CD4-positive, alpha-beta T cell (primary cell): ENCODE measurements at places on chromosomes 6 and 20.

- no peak for DNase-seq
Measured at GRCh38 chr20:38164624-38165088, 414 bp downstream of the TGM2 start.

GRCh38 chr6:117906507-117906957 is 532 bp upstream of the SLC35F1 start:
- DNase-seq, result no peak

DNA sequence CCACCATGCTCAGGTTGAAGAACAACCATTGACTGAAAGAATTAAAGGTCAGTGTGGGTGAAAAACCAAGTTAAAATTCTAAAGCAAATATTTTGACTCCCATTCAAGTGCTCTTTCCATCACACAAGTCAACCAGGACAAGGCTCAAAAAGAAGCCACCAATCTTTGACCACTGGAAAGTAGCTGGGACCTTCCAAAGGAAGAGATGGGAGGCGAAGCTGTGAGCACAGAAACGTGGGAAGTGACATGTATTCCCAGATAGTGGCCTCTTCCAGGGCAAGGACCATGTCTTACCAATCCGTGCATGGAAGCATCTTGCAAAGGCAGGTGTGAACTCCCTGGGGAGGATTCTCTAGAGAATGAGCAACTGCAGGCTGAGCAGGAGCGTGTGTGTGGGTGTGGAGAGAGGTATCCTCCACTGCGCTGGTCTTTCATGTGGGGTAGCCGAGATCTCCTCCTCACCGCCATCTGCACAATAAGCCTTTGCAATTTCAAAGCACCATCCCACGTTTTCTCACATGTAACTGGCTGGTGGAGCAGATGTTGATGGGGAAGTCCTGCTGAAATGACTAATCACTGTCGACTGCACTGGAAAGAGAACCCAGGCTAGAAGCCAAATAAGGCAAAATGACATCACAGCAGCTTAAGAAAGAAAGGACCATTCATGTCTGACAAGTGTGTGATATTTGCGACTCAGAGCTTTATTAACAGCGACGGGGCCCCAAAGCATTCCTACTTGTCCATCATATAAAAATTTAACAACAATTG is 189.4 kb upstream of the RREB1 start:
- DNase-seq, result peak; percentile 55

- DNase-seq, result no peak
Measured at GRCh38 chr6:141195251-141195832, 937.4 kb upstream of the GJE1 start.

DNA sequence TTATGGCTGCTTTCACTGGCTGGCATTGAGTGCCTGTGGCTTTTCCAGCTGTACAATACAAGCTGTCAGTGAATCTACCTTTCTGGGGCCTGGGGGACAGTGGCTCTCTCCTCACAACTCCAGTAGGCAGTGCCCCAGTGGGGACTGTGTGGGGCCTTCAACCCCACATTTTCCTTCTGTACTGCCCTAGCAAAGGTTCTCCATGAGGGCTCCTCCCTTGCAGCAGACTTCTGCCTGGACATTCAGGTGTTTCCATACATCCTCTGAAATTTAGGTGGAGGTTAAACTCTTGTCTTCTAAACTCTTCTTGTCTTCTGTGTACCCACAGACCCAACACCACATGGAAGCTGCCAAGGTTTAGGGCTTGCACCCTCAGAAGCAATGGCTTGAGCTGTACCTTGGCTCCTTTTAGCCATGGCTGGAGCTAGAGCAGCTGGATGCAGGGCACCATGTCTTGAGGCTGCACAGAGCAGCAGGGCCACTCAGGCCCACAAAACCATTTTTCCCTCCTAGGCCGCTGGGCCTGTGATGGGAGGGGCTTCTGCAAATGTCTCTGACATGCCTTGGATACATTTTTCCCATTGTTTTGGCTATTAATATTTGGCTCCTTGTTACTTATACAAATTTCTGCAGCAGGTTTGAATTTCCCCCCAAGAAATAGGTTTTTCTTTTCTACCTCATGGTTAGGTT is 9.6 kb downstream of the PEX7 start:
- no peak for DNase-seq

DNA sequence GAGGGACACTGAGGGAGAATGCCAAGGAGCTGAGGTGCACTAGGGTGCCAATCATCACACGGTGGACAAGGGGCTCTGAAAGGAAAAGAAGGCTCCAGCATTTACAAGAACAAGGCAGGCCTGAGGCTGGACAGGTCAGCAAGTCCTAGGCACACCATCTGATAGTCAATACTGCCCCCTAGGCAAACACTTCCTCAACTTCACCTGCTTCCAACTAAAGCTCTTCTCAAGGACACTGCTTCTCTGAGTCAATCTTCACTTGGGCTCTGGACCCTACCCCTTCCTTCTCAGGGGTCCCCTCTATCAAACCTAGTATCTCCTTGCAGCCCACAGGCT is 37.7 kb upstream of the SLC4A11 start:
- DNase-seq, result no peak

DNA sequence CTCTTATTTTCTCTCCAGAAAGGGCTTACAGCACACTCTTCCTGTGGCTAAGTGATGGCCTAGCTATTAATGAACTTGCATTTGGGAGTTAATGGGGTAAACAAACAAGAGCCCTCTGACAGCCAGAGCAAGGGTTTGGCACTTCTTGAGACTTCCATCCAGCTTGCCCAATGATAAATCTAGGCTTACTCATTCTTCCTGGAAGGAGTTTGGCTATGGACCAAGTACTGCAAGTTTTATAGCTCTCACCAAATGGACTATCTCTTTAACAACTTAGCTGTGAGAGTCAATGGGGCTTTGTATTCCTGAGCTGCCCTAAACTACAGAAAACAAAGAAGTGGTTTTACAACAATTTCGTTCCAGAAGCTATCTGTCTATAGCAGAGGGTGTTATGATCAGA is 16.7 kb upstream of the PI3 start:
- no peak for DNase-seq

DNA sequence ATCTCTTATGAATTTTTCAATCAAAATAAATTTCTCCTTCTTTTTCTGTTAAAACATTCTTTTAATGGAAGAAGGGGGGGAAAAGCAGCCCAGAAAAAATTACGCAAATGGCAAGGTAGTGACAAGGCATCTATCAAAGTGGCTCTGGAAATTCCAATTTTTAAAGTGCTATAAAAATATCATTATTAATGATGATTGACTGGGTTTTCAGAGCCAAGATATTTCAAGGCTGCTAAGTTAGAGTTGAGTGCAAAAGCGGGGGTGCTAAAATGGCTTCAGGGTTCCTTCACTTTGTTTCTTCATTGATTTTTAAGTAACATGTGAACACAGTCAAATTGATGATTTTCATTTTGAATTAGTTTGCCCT is 171.6 kb upstream of the CITED2 start:
- no peak for DNase-seq

GRCh38 chr6:170235391-170236125 is 55.3 kb downstream of the DLL1 start:
- DNase-seq, result no peak

GRCh38 chr20:57860576-57860975 is 150.8 kb upstream of the PMEPA1 start:
- no peak for DNase-seq

DNA sequence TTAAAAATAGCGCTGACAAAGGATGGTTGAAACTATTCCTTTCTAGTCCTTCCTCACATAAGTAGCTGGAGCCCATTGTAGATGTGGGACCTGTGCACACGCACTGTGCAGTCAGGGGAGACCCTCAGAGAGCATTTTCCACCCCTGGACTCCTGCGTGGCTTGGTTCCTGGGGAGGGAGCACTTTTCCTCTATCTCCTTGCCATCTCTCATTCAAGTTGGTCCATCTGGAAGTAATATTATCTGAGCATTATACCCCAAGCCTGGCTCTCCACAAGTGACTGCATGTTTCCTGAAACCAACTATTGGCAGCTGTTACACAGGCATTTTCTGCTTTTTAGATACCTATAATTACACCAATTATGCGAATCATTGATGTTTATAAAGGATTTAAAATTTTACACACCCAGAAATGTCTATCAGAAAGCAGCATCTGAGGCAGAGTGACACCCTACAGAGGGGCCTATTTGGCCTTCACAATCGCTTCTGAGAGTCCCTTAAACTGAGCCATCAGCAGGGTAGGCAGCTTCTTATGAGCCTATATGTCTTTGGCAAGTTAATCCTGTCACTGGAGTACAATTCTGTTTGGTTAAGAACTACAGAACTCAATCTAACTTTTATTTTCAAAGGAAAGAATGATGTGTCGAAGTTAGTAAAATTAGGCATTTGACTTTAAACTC is 18.7 kb downstream of the SOX4 start:
- DNase-seq, result no peak

- DNase-seq, result no peak
Measured at GRCh38 chr20:45917790-45918141, 5.8 kb upstream of the PLTP start.

- no peak for DNase-seq
Measured at GRCh38 chr6:111381123-111381522, 101.9 kb downstream of the REV3L start.

GRCh38 chr6:17859846-17860245 is 127.6 kb downstream of the KIF13A start:
- no peak for DNase-seq

- no peak for DNase-seq
Measured at GRCh38 chr6:64505312-64505711, 869.7 kb downstream of the PHF3 start.

GRCh38 chr6:111061508-111061907 is 25.8 kb upstream of the SLC16A10 start:
- no peak for DNase-seq

- no peak for DNase-seq
Measured at GRCh38 chr6:92635553-92636153, 783.7 kb downstream of the EPHA7 start.

- no peak for DNase-seq
Measured at GRCh38 chr6:169545982-169546381, 155.8 kb downstream of the WDR27 start.

GRCh38 chr20:3612795-3613572 is 50.2 kb downstream of the GFRA4 start:
- no peak for DNase-seq

DNA sequence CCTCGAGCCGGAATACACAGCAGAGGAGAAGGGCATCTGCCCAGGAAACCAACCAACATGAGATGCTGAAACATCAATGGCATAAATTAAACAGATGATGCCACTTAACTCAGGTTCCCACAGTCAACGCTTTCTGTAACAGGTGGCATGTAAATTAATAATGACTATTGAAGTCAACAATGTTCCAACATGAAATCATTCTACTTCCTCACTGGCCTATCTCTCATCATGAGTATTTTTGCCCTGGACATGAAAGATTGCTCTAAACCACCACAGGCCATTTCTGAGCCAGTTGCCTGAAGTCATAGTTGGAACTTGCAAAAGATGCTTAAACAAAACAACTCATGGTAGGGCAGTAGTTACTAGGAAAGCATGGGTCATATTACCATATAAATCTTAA is 397.9 kb upstream of the JARID2 start:
- DNase-seq, result no peak

- no peak for DNase-seq
Measured at GRCh38 chr6:31383149-31383548, 20.2 kb upstream of the MICA start.

DNA sequence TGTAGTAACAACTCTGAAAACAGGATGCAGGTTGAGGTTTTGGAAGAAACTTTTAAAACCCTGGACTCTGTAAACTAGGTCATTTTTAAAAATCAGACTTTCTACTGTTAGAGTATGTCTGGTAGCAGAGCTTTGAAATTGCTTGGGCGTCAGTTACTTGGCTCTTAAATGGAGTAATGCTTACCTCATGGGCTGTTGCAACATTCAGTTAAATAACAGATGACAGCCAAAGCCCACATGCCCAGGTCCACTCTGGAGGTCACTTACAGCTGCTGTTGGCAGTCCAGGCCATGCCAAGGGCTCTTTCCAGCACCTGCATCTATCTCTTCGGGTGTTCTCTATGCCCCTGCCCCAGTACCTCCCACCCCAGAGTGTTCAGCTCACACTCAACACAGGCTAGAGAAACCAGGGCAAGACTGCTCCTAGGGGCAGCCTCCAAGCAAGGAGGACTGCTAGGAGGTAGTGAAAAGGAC is 96.4 kb downstream of the BANF2 start:
- DNase-seq, result no peak

DNA sequence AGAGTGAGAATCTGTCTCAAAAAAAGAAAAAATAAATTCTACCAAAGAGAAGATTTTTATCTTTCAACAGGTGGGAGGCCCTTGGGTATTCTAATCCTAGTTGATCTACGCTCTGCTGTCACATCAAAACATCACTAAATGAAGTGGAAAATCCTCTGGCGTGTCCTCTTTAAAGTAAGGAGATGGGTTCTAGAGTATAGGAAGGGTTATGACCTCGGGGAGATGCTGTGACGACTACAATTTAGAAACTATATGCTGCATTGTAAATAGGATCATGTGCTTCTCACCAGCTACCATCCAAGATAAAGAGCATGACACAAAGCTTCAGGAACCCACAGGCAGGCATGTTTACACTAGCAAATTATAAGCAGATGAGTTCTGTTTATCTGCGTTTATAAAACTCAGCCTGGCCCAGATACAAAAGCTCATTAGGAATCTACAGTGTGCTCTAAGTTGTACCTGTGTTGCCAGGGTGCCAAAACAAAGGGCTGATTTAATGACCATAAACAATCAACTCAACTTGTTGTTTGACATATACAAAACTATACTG is 197.1 kb upstream of the PLN start:
- no peak for DNase-seq

GRCh38 chr20:10733122-10733521 is 59.3 kb upstream of the JAG1 start:
- DNase-seq, result no peak
